NCI-H526 treated with DMSO at 0.1 percent for 48 hours (cell line): ENCODE measurements at places on chromosomes 5 and 9.

- no peak for DNase-seq
Measured at GRCh38 chr9:38391278-38392118, 1.0 kb upstream of the ALDH1B1 start.

DNA sequence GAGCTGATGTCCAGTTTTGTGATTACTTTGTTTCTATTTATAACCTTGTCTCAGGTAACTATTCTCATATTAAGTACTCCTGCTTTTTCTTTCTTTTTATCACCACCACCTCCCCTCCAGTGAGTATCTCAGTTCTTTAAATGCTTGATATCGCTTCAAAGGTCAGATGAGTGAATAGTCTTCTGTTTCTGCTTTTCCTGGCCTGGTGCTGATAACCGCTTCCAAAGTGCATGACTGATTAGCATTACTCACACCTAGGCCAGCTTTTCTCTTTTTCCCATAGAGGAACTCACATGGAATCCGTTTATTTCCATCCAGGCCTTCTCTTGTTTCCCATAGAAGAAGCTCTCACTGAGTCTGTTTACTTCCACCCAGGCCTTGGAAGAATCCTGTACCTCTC lies 3.2 kb downstream of the SLC36A1 start:
- no peak for DNase-seq

DNA sequence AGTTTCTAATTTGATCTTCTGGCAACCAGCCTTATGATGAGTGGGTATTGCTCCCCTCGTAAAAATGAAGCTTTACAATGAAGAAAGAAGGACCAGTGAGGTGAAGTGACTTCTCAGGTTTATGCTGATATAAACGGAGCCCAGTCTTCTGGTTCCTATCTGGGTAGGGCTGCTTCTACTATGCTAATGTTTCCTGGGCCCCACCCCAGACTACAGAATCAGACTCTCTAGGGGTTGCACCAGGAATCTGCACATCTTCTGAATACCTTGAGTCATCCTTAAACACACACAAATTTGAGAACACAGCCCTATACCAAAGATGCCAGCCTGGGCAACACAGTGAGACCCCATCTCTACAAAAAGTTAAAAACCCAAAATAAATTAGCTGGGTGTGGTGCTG lies 16.2 kb downstream of the BTF3 start:
- DNase-seq: no peak

- DNase-seq: no peak
Measured at GRCh38 chr9:98062161-98062560, 5.6 kb downstream of the NANS start.

GRCh38 chr9:134175808-134176598 lies 11.6 kb upstream of the RNU6ATAC start:
- DNase-seq: no peak

DNA sequence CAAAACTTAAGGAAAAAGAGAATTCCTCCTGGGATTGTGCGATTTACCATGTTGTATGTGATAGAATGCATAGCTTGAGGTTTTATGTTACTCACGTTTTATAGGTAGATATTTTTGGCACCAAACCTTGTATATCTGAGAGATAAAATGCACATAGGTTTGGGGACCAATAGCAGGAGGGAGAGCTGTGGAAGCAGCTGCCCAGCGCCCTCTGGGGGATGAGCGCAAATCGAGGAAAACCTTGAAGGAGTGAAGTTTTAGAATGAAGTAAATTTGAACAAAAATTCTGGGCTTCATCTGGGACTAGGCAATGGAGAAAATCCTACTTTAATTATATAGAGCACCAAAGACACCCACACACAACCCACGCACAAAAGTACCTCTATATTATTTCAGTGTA lies 197.0 kb downstream of the ADCY2 start:
- no peak for DNase-seq
